SK-N-DZ (cell line): ENCODE measurements at places on chromosomes 1 and 21.
A peak's percentile ranks its signal among the peaks of the same experiment; 100 is the strongest.

DNA sequence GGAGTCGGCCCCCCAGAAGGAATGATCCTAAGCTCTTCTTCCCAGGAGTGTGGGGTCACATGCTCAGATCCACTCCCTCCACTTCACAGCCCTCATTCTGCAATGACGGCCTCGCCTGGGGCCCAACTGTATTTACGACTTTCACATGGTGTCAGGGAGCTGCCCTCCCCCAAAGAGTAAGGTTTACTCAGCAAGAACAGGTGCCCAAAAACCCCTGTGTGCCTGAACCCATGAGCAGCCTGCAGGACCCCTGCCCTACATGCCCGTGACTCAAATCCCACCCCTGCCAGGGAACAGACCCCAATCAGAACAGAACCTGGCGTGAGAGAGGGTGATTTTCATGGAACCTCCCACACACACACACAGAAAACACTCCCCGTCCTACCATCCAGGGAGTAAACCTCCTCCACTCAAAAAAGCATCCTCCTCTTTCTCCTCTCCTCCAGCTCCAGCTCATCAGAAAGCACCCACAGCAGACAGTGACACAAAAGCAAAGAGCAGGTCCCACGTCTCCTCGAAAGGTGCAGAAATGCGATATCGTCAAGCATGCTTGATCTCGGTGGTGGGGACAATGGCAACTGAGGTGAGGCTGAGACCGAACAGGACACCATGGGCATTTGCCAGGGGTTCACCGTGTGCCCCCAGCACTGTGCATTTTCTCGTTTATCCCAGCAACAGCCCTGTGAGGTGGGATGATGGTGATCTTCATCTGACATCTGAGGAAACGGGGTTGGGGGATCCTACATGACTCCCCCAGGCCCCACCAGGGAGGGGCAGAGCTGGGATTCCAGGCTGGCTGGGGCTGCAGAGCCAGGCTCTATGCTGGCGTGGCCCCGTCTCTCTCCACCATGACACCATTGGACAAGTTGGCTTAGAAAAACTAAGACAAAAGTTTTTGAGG is 397.9 kb downstream of the NPHP4 start:
- no peak for DNase-seq

DNA sequence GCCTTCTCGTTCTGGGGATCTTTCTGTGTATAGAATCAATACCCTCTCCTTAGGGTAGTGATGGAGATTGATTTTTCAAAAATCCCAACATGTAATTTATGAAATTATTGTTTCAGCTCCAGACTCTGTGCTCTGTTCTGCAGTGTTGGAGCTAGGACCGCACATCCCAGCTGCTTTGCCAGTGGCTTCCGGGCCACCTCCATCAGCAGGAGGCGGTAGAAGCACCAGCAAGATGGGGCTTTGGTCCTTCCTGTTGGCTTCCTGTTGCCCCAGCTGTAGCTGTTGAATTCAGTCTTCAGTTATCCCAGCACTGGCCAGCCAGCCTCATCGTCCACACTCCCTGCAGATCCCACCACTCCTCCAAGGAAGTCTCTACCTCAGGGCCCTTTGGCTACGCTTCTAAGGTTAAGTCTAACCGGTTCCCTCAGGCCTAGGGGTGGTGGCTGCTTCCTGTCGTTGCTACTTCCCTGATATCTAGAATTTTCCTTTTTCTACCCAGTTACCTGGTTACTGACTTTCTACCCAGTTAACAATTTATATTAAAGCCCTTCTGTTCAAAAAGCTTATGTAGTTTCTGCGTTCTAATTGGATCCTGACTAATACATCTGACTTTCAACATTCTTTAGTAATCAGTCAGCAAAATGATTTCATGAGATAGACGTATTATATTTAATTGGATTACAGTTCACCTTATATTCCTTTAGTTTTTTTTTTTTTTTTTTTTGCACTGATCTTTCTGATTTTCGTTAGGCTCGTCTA is 24.6 kb downstream of the GALNT2 start:
- no peak for DNase-seq

DNA sequence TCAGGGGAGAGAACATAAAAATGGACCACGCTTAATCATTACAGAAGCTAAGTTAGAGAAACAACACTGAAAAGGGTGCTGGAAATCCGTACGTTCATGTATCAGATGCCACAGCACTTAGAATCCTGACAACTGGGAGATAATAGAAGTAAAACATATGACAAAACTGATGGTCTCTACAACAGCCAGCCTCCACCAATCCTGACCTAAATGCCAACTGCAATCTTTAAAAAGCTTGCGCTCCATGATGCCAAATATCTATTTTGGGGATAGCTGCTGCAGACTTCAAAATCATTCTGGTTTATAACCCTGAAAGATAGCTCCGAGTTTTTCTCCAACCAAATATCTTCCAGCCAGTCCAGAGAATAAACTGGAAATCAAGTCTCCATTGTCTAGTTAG is 178.3 kb downstream of the RERE start:
- no peak for DNase-seq

DNA sequence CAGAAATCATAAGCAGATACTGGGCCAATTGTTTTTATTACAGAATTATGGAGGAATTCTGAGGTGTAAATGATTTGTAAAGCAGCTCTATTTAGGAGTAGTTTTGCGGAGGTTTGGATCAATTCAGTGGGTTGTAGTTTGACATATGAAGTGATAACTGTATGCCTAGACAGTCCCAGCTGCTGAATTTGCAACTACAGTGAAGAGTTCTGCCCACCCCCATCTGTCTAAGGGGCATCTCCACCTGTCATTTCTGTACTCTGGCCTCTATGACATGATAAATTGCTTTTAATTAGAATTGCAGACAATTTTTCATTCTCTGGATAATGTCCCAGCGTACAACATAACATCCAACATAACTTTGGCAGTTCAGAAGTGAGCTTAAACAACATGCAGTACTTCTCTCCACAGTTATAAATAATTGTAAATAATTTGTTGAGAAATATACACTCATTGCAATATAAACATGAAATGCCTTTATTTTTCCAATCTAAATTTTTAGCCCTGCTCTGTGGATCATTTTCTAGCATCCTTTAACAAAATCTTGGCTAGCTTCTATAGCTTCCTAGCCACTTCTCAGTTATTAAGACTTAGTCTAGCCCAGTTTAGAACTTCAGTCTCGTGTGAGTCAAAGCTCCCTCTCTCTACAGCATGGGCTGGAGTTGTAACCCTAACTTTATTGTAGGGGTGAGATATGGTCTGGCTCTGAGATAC is 52.3 kb downstream of the PDE4B start:
- DNase-seq = peak; percentile 3

DNA sequence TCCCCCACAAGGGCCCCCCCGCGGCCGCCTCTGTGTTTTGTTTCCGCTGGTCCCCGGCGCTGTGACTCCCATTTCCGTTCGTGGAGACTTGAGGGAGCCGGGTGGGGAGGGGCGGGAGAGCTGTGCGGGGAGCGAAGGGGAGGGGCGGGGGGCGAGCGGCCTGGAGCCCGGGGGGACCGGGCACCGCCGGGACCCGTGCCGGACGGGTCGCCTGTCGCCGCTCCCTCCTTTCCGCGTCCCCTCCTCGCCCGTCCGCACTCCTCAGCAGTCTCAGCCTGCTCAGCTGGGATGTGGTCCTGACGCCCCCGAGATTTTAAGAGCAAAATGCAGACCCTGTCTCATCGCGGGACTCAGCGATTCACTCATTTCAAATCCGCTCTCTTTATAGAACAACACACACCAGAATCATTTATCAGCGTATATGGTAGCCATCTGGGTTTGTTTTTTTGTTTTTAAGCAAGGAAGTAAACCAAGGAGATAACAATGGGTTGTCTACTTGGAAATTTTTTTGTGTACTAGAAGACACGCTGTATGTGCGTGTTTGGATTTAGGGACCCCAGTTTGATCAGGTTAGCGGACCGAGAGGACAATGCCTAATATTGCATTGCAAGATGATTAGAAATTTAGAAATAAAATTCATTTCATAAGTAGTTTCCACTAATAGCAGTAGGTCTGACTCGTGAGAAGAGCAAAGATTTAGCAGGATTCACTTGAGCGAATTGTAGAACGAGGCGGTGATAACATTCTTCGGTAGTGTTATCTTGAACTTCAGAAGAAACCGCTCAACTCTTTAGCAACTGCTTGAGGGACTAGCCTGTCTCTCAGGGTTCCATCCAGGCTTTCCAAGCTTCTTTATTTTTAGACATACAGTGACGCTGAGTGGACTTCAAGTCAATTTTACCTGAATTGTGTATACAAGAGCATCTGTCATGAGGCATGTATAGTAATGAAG is 1.1 kb downstream of the GABPA start:
- peak; percentile 86 for DNase-seq

GRCh38 chr1:65247419-65248359 is 61.7 kb upstream of the DNAJC6 start:
- no peak for DNase-seq

- DNase-seq = no peak
Measured at GRCh38 chr1:218447010-218447689, 102.0 kb downstream of the TGFB2 start.

GRCh38 chr21:26972192-26972591 is 5.3 kb upstream of the ADAMTS5 start:
- DNase-seq = no peak

DNA sequence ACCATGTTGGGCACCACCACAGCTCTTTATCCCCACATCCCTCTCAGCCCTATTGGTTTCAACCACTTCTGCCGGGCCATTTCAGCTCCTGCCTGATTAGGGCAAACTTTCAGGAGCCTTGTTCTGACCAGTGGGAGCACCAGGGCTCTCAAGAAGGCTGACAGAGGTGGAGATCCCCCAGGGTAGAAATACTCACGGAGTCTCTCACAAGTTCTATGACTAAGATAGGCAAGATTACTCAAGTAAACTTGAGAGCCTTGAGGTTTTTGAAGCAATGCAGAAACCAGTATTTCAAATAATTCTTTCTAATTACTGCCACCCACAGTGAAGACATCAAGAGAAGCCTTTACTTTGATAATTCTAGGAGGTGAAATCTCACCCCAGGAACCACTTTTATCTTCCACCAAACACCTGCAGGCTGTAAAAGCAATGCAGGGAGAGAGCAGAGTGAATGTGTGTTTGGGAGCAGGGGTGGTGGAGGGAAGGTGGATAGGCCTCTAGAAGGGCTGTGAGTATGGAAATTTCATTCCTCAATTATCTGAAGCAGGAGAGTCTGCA is 6.6 kb upstream of the PTCH2 start:
- no peak for DNase-seq

- DNase-seq = no peak
Measured at GRCh38 chr1:198072177-198072576, 84.6 kb upstream of the NEK7 start.

GRCh38 chr1:221972276-221973235 is 230.7 kb upstream of the DUSP10 start:
- DNase-seq = no peak

GRCh38 chr1:63411066-63411465 is 43.6 kb downstream of the ALG6 start:
- DNase-seq = no peak

DNA sequence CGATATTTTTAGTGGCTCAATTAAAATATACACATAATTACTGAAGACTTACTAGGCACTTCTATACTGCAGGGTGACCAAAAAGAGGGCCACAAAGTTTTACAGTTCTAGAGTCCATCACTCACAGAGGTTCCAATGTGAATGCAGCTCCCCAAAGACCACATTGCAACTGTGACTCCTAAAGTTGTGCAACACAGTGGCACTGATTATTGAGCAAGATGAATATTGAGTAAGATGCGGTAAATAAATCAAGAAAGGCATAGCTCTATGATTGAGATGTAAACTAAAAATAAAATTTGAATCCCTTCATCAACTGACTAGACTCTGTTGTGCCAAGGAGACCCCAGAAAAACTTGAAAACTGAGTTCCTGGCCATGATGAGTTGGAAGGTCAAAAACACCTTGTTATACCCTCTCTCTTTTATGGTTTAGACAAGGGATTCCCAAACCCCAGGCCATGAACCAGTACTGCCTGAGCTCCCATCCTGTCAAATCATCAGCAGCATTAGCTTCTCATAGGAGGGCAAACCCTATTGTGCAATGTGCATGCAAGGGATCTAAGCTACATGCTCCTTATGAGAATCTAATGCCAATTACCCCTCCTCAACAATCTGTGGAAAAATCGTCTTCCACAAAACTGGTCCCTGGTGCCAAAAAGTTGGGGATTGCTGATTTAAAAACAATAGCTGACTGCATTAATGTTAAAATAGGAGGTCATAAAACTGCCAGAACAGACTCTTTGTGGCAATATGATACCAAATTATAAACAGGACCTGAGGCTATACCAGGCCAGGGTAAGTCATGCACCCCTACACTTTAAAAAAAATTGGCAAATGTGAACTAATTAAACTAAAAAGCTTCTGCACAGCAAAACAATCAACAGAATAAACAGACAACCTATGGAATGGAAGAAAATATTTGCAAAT is 94.3 kb downstream of the ADGRL4 start:
- DNase-seq = no peak

DNA sequence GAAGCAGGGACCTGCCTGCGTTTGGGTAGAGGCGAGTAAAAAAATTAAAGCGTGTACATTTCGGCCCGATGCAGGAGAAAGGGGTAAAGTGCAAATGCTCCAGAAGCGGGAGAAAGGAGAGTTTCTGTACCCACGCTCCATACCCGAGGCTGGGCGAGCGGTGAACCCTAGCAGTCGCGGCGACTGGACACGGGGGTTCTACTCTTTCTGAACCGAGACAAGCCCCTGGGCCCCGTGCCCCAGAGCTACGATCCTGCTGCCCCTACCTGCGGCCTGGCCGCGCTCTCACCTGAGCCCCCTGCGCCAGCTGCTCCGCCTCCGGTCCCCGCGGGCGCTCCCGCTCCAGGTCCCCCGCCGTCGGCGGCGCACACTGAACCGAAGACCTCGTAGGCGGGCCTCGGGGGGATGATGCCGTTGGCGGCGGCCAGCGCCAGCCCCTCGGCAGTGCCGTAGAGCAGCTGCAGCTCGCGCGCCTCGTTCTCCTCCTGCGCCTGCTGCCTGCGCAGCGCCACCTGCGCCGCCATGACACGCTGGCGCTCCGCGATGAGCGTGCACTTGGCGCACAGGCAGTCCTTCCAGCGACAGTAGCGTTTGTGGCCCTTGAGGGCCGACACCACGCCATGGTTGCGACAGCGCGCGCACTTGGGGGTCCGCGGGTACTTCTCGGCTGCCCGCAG is 2.4 kb downstream of the DMRTA2 start:
- peak; percentile 21 for DNase-seq

DNA sequence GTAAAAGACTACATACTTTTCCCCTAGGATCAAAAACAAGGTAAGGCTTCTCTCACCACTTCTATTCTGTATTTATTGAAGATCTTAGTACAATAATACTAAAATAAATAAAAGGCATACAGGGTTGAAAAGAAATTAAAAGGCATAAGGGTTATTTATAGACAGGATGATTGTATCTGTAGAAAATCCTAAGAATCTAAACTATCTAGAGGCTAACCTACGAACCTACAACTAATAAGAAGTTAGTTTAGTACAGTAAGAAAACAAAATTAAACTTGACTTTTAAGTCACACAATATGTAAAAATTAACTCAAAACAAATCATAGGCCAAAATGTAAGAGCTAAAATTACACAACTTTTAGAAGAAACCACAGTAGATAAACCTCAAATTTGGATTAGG is 50.4 kb upstream of the ADAM30 start:
- no peak for DNase-seq
